Left lobe of liver (tissue), 2 donors: ENCODE measurements at places on chromosomes 12 and 14.

DNA sequence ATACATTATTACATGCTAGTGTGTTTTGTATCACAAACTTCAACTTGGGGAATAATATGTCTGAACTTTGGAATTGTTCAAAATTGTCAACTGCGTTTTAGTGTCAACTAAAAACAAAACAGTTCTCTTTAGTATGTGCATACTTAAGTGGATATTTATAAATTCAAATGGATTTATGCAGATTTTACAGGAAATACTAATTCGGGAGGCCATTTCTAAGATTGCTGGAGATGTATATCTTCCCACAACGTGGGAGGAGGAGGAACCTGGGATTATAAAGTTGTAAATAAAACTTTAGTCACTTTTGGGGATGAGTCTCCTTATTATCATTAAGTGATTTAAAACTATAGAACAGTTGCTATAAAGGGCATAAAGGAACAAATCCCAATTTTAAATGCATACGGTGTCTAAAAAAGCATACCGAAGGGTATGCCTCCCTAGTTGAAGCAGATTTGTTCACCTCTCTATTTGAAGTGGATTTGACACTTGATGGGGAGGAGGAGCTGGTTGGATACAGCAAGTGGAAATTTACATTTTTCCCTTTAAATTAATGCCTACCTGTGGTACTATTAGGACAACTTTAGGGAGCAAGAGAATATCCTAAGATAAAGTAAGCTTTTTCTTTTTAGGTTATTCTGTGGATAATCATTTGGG lies 2.7 kb downstream of the PDE3A start:
- DNase-seq = no peak

DNA sequence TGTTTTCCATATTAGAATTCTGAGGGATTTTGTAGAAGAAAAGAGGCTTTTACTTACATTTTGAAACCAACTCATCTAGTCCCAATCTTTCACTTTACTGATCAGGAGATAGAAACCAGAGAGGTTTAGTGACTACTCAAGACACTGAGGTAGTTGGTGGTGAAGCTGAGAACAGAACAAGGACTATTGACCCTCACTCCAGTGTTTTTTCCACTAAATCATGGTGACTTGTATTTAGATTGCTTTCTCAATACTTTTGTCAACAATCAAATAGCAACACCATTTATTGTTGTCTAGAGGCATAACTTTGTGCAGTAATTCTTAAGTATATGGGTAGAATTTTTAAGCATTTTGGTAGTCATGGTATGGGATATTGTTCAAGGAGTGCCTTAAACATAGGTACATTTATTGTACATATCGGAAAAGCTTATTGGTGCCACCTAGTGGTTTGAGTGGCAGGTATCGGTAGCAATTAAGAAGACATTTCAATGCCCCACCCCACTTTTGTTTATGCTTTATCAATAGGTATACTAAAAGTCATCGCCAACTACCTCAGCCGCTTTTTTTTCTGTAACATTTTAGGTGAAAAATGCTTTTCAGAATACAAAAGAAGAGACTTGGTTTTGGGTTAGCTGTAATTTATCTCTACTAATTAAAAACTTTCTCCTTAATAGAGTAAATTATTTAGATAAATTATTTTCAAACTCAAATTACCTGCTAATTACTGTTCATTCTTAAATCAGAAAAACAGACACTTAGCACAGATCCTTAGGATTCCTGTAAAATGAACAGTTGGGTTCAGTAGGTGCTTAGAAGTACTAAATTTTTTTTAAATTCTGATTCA lies 47.3 kb upstream of the PAWR start:
- DNase-seq = no peak

DNA sequence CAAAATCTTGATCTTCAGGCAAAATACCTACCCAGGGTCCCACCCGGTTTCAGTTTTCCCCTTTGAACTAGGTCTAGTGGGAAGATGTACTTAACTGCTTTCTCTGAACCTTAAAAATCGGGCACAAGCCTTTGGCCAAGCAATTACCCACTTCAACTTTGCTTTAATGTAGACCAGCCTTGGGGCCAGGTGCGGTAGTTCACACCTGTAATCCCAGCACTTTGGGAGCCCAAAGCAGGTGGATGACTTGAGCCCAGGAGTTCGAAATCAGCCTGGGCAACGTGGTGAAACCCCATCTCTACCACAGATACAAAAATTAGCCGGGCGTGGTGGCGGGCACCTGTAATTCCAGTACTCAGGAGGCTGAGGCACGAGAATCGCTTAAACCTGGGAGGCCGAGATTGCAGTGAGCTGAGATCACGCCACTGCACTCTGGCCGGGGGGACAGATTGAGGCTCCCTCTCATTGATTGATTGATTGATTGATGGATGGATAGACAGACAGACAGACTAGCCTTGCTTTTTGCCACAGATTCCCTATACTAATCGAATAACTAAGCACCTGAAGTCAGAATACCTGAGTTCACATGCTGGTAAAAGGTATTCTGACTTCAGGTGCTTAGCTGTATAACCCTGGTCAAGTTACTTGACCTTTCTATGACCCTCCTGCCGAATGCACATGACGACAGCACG lies 1.9 kb downstream of the CLIP1 start:
- DNase-seq = no peak

DNA sequence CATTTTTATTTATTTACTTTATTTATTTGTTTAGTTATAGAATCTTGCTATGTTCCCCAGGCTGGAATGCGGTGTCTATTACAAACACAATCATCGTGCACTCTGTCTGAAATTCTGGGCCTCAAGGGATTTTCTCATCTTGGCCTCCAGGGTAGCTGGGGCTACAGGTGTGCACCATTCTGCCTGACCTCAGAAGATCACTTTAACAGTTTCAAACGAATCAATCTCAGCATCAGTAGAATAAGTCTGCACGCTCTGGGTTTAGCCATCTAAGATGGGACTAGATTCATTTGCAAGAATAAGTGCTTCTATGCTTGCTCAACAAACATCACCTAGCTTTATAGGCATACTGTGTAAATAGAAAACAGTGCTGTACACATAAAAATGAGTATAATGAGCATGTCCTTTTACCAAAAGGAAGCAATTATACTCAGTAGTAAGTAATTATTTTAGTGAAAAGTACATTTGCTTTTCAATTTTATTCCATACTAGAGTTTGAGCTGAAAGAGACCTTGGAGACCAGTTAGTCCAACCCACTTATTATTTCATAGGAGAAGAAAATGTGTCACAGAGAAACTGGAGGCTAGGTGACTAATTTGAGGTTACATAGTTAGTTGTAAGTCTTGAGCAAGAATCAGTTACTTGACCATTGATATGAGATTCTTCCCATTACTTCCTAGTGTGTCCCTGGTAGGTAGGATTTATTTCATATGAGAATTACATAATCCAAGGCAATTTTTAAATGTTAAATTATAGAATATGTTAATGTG lies 456.5 kb upstream of the LMO3 start:
- no peak for DNase-seq

DNA sequence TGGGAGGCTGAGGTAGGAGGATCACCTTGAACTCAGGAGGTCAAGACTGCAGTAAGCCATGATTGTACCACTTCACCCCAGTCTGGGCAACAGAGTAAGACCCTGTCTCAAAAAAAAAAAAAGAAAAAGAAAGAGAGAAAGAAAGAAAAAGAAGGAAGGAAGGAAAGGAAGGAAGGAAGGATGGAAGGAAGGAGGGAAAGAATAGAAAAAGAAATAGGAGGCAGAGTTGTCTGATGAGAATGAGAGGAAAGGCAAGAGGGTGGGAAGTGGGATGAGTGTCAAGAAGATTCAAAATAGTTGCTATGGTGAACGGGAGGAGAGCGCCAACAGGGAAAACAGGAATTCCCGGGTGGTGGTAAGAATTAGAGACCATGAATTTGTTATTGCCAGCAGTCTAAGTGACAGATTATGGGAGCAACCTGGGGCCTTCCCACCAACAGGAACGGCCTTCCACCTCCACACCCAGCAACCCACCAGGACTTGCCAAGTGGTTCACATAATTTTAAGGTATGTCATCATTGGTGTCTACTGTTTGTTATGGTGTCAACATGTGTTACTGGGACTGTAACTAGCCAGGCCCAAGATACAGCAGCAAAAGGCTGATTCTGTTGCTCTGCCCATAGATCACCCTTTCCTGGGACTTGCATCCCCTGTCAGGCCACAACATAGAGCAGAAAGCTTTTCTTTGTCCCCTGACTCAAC lies 36.1 kb upstream of the C12orf76 start:
- DNase-seq = no peak

- DNase-seq = no peak
Measured at GRCh38 chr14:72409047-72409446, 476.8 kb downstream of the RGS6 start.

DNA sequence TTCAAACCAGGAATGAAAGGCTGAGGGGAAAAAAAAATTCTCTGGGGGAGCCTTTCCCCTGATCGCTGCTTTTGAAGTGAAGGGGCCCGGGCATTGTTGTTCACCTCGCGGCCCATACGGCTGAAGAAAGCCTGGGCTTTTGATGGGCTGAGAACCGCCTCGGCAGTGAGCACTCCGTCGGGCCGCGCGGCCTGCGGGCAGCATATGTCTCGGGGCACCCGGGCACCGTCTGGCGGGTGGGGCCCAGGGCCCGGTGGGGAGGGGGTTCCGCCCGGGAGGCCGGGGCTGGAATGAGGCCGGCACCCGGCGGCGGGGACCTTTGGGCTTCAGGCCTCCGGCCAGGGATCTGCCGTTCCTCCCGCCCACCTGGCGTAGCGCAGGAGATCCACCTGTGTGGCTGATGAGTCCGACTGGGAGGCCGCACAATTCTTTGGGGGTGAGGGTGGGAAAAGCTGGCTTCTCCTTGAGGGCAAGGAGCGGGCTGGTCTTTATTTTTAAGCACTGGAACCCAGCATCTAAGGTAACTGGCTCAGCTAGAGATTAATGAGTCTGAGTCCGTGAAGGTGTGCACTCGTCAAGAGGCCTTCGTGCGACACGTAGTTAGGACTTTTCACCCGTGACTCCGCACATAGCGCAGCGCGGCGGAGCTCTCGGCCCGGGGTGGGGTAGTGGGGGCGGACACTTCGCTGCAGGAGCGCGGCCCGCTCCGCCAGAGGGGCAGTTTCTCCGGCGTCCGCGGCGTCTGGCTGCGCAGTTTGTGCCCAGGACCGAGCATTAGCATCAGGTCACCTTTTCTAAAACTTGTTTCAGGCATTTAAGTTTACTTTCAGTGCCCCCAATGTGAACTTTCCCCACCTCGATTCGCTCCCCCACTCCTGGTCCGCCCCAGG lies 10.6 kb downstream of the FOXA1 start:
- DNase-seq = peak; percentile 80

DNA sequence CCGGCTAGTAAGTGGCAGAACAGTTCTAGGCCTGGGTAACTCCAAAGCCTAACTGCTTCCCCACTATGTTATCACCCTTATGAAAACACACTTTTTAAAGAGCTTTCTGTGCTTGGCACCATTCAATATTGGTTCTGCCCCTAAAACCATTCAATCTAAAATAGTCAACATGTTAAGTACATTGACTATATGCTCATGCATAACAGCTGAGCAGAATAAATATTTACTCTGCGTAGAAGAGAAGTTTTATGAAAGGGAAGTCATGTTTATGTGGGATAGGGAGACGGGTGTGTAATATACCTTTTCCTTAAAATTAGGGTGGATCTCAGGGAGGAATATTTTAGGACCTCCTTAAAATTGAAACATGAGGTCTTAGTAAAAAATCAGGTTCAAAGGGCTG lies 80.5 kb downstream of the SAMD4A start:
- DNase-seq = no peak

DNA sequence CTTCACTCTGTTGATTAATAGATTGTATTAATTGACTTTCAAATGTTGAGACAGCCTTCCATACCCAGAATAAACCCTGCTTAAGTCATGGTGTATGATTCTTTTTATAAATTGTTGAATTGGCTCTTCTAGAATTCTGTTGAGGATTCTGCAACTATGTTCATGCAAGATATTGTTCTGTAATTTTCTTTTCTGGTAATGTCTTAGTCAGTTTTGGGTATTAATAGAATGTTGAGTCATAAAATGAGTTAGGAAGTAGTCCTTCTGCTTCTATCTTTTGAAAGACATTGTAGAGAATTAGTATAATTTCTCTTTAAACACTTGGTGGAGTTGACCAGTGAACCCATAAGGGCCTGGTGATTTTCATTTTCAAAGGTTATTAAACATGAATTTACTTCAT lies 958.9 kb downstream of the LRFN5 start:
- no peak for DNase-seq
